Islet precursor cell (in vitro differentiated cells): ENCODE measurements at places on chromosomes 16 and 17.

- DNase-seq, result peak; percentile 99
Measured at GRCh38 chr17:37609170-37610040, at the start of gene SYNRG. Gene SYNRG, minus strand, starts transcription at chr17:37609418. Its CDS starts 63 bp downstream, at chr17:37609355.

DNA sequence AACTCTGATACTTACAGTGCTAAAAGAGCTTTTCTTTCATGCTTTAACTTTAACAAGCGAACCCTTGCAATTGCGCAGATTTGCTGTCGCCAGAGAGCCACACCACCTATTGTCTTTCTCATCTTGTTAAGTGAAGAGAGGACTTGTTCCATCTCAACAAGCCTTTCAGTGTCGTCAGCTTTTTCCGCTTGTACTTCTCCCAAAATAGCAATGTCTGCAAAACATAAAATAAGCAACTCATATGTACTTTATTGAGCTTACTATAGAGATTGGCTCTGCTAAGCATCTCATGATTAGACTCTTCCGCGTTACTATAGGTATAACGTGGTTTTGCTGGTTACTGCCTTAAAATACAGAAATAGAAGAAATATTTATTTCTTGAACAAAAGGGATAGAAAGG lies 51.9 kb downstream of the ABCA8 start:
- no peak for DNase-seq

DNA sequence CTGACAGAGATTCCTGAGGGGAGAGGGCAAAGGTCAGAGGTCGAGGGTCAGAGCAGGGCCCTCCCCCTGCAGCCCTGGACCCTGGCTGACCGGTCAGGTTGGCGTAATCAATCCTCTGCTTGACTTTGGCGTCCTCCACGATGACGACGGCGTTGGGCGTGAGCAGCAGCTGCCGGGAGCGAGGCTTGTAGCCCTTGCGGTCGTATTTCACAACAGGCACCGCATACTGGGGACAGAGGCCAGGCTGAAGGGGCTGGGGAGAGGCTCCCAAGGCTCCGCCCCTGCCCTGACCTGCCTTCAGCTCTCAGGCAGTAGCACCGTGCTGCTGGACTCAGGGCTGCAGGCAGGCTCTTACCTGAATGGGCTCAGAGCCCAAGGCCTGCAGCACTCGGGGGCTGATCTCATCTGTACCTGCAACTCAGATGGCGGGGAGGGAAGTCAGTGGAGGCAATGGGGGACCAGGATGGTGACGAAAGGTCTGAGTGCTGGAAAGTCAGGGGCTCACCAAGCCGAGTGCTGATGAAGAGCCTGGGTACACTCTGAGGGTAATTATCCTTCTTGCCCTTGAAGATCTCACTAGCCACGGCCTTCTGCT lies 12.0 kb upstream of the CRK start:
- no peak for DNase-seq

- no peak for DNase-seq
Measured at GRCh38 chr17:50468304-50469207, at the start of gene CHAD. Gene CHAD, minus strand, starts transcription at chr17:50468880. Its CDS starts 67 bp downstream, at chr17:50468813.

GRCh38 chr17:16100737-16101400 lies 101.2 kb downstream of the TTC19 start:
- no peak for DNase-seq

DNA sequence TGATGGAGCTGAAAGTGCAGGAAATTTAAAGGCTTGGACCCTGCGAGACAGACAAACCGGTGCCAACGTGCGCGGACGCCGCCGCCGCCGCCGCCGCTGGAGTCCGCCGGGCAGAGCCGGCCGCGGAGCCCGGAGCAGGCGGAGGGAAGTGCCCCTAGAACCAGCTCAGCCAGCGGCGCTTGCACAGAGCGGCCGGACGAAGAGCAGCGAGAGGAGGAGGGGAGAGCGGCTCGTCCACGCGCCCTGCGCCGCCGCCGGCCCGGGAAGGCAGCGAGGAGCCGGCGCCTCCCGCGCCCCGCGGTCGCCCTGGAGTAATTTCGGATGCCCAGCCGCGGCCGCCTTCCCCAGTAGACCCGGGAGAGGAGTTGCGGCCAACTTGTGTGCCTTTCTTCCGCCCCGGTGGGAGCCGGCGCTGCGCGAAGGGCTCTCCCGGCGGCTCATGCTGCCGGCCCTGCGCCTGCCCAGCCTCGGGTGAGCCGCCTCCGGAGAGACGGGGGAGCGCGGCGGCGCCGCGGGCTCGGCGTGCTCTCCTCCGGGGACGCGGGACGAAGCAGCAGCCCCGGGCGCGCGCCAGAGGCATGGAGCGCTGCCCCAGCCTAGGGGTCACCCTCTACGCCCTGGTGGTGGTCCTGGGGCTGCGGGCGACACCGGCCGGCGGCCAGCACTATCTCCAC lies at the start of gene NOG:
NOG (plus strand) TSS at position 54 of the 674 bp plus-strand sequence; CDS start at position 579, 525 bp downstream.
- peak; percentile 90 for DNase-seq

DNA sequence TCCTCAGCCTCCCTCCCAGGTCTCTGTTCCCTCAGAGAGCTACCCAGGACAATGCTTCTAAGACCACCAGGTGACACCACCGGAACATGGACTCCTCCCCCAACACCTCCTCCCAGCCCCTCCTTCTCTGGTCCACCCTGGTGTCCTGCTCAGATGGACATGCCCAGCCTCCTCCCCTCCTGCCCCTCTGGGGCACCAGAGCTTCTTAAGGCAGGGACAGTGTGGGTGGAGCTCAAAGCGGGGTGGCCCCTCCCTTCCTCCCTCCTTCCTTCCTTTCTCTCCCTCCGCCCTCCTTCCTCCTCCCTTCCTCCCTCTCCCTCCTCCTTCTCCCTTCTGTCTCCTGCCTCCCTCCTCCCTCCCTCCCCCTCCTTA lies 22.7 kb downstream of the TRPV3 start:
- DNase-seq, result peak; percentile 66

DNA sequence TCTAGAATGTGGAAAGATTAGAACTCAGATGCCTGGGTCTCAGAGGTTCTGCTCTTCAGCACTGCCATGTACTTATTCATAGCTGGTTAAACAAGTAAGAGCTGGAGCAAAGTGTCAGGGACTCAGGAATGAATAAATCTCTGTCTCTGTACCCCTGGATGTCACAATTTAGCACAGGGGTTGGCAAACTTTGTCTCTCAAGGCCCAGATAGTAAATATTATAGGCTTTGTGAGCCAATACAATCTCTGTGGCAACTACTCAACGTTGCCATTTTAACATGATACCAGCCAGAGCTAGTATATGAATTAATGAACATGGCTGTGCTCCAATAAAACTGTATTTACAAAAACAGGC lies 220.3 kb upstream of the MON1B start:
- no peak for DNase-seq

DNA sequence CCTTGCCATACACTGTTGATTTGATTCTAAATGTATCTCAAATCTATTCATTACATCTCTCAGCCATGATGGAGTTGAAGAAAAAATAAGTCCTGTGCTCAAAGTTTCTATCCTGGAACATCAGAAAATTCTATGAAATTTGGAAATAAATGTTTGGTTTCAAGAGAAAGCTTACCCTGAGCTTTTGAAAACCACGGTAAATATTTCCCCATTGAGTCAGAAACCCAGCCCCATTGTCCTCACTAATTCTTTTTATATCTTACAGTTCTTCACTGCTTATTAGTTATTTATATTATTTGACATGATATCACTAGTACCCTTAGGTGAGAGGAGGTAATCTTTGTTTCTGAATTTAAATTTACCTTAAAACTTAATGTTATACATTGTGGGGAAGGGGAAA lies 128.5 kb downstream of the MRTFB start:
- no peak for DNase-seq

DNA sequence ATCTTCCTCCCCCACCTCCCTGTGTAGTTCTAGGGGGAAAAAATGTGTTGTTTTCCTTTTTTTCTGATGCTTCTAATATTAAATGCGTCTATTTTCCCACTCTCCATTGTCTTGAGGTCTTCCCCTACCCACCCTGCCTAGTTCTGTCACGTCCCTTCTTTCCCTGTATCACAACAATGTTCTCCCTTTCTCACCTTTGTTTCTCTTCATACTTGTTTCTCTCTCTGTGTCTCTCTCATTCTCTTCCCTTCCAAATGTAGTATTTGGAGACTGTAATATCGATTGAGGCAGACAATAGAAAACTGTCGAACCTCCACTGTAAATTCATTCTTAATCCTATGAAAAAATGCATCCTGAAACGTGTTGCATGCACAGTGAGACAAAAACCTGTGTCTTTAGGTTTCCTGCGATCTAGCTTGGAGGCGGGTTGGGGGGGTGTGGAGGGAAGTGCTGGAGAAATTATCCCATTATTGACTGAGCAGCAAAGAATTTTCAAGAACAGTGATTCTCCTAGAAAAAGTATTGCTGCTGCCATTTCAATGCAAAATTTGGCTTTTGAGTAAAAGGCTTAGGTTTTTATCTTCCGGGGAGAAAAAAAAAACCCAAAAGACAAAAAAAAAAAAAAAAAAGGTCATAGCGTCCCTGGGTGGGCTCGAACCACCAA lies 1.3 kb upstream of the PSMB3 start:
- DNase-seq, result no peak

DNA sequence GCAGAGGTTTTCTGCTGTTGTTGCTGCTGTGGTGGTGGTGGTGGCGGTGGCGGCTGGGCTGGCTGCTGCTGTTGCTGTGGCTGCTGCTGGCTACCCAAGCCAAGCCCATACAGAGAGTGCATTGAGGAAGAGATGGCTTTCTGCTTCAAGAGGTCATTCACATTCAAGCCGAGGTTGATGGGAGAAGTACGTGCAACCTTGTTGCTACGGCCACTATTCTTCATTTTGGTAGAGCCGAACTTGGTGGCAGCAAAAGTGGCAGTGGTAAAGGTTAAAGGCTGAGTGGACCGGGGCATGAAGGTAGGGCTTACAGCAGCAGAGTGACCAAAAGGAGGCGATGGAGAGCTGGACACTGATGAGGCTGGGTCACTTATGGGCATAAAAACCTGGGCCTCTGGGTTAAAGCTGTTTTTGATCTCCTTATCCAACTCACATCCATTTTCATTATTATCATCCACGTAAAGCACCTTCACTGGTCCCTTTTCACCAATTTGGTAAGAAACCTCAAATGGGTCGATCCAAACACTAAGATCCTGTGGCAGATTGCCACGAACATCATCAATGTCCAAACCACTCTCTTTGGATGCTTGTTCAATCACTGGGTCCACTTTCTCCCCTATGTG lies 2.8 kb downstream of the TOB1 start:
- DNase-seq, result peak; percentile 81

GRCh38 chr17:50221266-50221863 lies 19.9 kb upstream of the COL1A1 start:
- DNase-seq, result no peak

DNA sequence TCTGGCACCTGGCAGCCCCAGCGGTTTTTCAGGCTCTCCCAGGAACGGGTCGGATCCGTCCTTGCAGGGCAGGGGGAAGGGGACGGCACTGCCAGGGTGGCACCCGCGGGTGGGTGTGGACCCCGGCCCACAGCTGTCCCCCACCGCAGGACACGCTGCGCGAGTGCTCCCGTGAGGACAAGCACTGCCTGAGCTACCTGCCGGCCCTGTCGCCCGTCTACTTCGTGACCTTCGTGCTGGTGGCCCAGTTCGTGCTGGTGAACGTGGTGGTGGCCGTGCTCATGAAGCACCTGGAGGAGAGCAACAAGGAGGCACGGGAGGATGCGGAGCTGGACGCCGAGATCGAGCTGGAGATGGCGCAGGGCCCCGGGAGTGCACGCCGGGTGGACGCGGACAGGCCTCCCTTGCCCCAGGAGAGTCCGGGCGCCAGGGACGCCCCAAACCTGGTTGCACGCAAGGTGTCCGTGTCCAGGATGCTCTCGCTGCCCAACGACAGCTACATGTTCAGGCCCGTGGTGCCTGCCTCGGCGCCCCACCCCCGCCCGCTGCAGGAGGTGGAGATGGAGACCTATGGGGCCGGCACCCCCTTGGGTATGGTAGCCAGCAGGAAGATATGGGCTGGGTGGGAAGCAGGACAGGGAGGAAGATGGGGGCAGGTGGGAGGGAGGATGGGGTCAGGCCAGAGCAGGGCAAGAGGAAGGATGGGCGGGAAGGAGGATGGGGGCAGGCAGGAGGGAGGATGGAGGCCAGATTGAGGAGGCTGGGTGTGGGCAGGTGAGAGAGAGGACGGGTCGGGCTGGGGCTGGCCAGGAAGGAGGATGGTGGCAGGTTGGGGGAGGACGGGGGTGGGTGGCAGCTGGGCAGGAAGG lies 6.8 kb downstream of the TPSG1 start:
- no peak for DNase-seq

DNA sequence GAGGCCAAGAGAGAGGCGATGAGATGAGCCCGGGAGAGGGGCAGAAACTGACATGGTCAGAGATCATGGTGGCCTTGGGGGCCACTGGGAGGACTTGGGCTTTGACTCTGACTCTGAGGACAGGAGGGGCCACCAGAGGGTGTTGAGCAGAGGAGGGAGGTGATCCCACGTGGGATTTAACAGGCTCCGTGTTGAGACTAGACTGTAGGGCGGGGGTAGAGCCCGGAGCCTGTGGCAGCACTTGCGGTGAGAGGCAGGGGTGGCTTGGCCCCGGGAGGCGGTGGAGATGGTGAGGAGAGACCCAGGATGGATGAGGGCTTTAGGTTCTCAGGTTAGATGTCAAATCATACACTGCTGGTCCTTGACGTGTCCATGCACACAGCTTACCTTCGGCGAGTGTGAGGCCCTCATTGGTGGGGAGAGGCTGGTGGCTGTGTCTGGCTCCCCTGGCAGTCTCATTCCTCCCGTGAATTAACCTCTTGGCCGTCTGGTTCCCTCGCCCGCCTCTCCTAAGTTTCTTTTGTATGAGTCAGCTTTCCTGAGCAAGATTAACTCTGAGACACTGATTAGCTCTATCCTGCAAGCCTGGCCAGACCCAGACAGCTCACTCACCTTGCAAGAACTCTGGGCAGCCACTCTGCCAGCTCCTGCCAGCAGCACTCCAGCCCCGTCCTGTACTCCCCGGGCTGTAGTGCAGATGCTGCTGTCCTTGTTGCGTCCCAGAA lies 39.7 kb downstream of the VPS35L start:
- DNase-seq, result no peak

DNA sequence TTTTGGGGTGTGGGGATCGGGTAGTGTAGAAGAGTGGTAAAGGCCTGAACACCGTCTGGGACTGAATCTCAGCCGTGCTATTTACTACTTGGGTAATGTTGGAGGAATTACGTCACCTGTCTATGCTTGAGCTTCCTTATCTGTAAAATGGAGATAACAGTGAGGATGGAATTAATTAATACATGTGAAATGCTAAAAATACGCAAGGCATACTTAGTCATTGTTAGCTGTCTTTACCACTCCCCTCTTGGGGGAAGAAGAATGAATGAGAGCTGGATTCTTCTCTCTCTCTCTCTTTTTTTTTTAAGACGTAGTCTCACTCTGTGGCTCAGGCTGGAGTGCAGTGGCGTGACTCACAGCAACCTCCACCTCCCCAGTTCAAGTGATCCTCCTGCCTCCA lies 41.1 kb upstream of the TANGO6 start:
- DNase-seq, result no peak

GRCh38 chr16:15979801-15980200 lies 30.4 kb downstream of the ABCC1 start:
- no peak for DNase-seq

DNA sequence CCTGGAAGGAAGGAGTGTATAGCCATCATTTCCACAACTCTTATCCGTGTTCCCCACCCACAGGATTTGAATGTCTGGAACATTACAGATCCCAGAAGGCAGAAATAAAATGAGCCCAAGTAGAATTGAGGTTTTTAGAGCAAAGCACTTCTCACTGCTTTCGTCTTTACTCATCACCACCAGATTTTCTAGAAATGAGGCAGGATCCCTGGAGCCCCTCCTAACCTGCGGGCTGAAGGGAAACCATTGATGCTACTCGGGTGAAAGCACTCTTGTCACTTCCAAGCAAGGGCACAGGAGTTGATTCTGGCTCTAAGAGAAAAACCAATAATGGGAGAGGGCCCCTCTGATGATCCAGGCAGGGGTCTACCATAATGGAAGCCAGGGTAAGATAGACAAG lies 2.8 kb upstream of the ALDOC start:
- DNase-seq, result no peak
